ENCODE measurements at places on chromosomes 3 and 15.

- no peak for DNase-seq
These were observed 2.2 kb downstream of the LTK start for GRCh38 chr15:41511331-41511898.

DNA sequence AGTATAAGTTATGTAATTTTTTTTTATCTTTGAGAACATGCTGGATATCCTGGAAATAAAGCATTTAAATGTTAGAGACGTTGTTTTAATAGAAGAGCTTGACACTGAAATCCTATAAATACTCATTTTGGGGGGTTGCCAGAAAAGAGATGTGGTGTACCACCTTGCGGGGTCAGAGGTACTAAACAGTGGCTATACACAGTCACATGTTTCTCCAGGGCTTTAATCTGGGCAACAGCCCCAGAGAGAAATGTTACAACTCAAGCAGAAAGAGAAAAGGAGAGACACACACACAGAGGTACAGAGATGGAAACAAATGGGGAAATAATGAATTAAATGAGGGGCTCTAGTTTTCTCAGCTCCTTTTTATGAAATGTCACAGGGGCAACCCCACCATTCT lies 113.8 kb downstream of the SENP2 start:
- no peak for DNase-seq

DNA sequence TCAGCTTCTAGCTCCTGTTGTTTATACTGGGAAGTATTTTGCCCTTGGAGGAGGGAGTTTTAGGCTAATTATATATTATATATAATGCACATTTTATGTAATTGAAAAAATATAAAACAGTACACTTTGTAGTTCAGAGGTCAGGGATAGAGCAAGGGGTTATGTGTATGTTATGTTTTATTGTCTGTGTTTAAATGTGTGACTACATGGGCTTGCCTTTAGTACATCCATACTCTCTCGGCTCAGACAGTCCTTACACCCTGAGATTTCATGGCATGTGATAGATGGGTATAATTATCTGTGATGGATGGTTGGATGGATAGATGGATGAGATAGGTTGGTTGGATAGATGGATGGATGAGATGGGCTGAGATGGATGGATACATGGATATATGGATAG lies 17.4 kb upstream of the ST3GAL6 start:
- no peak for DNase-seq

DNA sequence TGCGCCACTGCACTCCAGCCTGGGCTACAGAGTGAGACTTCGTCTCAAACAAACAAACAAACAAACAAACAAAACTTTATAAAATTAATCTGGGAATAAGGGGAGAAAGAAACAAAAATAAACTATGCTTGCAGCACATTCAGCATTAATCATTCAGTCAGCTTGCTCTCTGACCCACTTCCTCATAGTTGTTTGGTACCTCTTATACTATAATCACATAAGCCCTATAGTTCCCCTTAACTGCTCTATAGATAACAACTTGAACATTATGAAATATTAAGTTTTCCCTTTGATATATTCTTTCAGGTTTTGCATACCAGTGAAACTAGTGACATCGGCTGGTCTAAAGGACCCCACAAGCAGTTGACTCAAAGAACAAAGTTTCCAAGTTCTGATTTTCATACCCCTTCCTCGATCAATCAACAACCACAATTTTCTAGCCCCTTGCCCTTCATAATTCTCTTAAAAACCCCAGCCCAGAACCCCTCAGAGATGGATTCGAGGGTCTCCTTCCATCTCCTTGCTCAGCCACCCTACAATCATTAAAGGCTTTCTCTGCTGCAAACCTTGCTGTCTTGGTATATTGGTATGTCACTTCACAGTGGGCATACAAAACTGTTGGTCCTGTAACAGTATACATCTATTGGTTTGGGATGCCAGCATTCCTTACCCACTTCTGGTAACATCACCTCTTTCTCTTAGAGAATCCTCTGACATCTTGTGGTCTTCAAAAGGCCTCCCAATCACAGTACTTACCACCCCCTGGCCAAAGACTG lies 26.4 kb downstream of the BCL2L10 start:
- no peak for DNase-seq

DNA sequence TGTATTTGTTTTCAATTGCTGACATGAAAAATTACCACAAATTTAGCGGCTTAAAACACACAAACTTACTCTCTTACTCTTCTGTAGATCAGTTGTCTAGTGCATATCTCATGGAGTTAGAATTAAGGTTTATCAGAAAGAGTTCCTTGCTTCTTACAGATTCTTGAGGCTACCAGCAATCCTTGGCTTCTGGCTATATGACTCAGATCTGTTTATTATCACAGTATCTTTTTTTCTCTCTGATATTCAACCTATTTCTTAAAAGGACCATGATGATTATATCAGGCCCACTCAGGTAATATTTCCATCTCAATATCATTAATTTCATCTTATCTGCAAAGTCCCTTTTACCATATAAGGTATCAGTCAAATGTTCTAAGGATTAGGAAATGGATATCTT lies 263.5 kb upstream of the BCHE start:
- DNase-seq, result no peak

DNA sequence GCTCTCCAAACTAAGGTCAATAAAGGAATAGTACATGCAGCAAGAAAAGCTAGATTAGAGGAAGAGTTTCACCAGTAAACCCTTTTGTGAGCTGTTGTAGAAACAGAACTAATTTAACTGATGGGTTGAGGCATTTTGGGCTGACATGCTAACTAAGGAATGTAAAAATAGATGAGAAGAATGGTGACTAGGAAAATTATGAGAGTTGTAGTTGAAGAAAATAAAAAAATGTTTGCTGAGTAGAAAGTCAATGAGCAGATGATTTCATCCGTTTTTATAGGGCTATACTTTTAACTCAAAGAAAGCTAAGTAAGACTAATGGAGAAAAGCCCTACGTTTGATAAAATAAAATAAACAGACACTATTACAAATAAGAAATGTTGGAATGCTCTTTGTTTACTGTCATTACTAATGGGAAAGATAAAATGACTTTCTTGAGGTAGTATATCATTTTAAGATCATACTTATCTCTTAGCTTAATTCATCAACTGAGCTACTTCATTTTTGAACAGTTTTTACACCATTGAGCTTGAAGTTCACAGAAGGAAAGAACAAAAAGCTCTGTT lies 209.4 kb upstream of the DPH6 start:
- no peak for DNase-seq

GRCh38 chr3:40780291-40780924 lies 255.6 kb downstream of the ZNF621 start:
- DNase-seq, result peak; percentile 25

DNA sequence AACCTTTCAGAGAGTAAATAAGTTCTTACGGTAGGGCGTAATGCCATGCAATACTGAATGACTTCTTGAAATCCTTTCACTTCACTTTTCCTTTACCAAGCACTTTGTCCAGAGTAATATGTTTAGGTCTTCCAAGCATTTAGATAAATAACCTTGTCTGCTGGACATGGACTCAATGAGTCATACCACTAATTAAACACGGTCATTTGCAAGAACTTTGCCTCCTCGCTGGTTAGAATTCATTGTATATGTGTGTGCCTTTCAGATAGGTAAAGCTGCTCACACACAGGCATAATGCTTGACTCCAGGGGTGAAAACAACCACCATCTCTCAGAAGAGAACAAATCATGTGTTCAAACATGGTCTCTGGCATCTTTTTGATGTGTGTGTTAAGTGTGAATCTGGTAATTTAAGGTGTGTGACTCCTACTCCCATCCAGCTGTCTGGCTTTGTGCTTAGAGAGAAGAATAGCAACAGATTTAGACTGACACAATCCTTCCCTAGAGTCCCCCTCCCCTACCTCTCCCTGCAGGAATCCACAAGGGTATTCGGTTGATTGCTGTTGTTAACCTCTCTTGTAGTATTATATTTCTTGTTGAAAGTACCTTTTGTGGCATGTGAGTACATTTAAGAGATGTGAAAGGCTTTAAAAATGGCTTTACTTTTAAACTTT lies 419.0 kb downstream of the CNTN4 start:
- no peak for DNase-seq

- no peak for DNase-seq
These were observed 164.5 kb downstream of the TBC1D5 start for GRCh38 chr3:17577796-17578520.

DNA sequence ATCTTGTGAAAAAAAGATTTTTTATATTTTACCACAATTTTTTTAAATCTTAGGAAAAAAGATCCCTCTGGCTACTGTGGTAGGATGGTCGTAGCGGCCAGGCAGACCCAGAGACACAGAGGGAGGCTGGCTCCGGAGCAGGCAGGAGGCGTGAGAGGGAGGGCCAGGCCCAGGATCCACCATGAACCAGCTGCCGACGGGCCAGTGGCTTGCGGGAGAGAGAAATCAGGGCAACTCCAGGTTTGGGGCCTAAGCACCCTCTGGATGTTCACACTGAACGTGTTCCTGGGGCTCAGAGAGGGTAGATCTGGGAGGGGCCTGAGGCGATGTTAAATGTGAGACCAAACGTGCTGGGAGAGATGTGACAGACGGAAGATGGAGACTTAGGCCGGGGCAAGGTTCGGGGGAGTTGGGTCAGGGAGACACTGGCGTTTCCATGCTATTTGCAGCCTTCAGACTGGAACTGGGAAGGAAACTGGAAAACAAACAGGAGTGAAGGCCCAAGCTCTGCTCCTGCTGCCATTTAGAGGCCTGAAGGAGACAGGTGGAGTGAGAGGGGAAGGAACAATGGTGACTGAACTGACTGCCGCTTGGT lies 1.6 kb upstream of the VILL start:
- DNase-seq, result no peak

DNA sequence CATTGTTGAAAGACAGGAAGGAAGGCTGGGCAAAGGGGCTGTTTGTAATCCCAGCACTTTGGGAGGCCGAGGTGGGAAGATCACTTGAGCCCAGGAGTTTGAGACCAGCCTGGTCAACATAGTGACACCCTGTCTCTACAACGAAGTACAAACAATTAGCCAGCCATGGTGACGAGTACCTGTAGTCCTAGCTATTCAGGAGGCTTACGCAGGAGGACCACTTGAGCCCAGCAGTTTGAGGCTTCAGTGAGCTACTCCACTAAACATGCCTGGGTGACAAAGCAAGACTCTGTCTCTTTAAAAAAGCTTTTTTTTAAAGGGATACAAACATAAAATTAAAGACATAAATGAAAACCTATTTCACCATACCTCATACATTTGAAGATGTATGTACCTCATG lies 11.1 kb downstream of the SERP1 start:
- no peak for DNase-seq

- no peak for DNase-seq
These were observed 193.3 kb upstream of the PROK2 start for GRCh38 chr3:71978150-71978721.

DNA sequence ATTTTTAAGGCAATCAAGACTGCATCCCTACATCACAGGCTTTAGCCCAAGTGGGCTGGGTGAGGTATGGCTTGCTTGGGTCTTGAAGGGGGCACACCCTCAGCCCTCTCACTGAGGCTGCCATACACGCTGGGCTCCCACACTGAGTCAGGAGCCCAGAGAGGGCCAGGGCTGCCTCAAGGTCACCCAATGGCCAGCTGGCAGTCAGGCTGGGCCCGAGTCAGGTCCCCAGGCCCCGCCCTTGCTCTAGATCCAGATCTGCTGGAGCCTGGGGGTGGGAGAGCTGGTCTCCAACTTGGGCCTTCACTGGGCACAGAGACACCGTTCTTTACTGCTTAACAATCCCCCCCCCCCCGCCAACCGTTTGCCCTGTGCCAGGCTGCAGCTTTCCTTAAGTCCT lies 88.1 kb downstream of the IQSEC1 start:
- no peak for DNase-seq

GRCh38 chr15:98649472-98650416 lies 1.4 kb downstream of the IGF1R start:
- DNase-seq, result peak; percentile 44

All from lung microvascular endothelial cell (primary cell).